ENCODE measurements at places on chromosomes 7 and 10.

- DNase-seq, result no peak
These were observed 630.3 kb upstream of the POT1 start for GRCh38 chr7:125559921-125560320.

DNA sequence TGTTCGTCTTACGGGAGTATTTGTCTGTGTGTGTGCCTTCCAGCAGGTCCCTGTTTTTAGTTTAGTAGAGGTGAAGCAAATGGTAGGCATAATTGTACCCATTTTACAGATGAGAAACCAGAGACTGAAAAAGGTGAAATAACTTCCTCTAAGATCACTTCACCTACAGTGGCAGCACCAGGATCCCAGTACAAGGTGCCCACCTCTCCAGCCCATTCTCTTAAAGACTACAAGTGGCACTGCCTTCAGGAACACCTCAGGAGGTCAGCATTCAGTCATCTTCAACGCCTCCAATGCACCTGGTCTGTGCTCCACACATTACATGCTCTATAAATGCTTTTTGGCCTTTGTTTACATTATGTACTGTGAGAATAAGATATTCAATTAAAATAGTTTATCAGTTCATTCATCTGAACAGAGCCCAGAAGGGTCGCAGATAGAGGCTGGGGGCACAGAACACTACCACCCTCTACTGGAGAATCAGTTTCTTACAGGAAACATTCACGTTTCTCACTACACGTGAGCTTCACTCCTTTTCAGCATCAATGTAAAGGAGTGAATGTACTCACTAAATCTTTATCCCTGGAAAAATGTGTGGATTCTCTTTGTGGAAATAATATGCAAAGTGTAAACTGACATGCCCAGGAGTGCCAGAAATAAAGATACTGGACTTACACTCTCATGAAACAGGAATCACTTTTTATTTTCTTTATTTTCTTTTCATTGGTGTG, 45.5 kb upstream of the ABLIM1 start:
- no peak for DNase-seq

- no peak for DNase-seq
These were observed at the start of gene PLXNA4 for GRCh38 chr7:132575982-132576720. TSS of gene PLXNA4 (minus strand) at chr7:132576470. CDS start at chr7:132508693, 67,777 bp downstream.

- DNase-seq, result no peak
These were observed 368.5 kb upstream of the HPS1 start for GRCh38 chr10:98815039-98815885.

DNA sequence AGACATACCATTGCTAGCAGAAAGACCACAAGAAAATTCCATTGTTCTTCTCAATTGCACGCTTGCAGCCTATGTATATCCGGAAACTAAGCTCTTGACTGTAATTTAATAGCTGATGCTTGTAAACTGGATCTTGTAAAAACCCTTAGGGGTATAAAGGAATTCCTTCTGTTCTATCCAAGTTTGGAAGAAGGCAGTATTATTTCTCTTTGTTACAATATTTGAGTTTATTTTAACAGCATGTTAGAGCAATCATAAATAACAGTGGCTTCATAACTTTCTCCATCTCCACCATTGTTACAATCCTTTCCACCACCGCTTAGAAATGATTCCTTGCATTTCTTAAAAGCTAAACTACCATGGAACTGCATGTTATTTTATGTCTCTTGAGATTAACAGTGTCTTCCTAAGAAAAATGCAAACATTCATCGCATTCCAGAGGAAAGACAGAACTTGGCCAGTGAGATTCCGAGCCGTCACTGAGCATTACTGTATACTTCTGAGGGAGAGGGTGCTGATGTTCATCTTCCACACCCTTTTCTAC, 92.5 kb downstream of the TRIL start:
- DNase-seq, result no peak

DNA sequence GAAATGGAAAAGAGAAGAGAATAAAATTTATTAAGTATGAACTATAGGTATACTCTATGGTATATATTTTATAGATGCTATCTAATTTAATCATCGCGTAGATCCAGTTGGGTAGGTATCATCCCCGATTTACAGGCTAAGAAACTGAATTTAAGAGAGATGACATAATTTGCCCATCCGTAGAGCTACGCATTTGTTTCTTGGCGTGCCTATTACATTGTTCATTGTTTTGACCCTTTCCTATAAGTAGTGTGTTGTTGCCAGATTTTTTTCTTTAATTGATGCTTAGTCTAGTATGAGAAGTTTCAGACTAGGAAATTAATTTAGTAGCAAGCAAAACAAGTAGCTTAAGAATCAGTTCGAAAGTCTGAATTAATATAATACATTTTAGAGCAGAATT, 205.7 kb upstream of the NPSR1 start:
- DNase-seq, result no peak
